AML-193 (cell line): ENCODE measurements at places on chromosomes 6 and 20.
A peak's percentile ranks its signal among the peaks of the same experiment; 100 is the strongest.

- no peak for DNase-seq
Observed at GRCh38 chr6:19692506-19693298, 144.5 kb upstream of the ID4 start.

DNA sequence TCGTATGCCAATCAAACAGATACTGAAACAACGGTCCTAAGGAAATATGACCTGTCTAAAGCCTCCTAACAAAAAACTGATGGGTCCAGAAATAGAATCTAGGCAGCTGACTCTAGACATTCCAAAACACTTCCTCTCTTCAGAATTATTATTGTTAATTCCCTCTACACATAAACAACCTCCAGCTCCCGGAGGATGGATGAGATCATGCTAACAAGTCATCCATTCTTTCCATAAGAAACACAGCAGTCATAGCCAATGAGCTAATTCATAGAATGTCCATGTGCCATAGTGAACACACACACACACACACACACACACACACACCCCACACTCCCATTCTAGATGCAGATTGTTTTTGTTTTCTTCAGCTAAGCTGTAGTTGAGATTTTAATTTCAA, 44.3 kb downstream of the HDGFL1 start:
- DNase-seq: no peak

DNA sequence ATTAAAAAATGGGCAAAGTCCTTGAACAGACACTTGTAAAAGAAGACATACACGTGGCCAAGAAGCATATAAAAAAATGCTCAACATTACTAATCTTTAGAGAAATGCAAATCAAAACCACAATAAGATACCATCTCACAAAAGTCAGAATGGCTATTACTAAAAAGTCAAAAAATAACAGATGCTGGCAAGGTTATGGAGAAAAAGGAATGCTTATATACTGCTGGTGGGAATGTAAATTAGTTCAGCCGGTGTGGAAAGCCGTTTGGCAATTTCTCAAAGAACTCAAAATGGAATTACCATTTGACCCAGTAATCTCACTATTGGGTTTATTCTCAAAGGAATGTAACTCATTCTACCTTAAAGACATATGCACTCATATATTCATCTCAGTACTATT, 166.6 kb downstream of the KHDC1L start:
- DNase-seq: no peak

- peak; percentile 66 for DNase-seq
Observed at GRCh38 chr6:135451617-135452190, 45.8 kb downstream of the AHI1 start.

DNA sequence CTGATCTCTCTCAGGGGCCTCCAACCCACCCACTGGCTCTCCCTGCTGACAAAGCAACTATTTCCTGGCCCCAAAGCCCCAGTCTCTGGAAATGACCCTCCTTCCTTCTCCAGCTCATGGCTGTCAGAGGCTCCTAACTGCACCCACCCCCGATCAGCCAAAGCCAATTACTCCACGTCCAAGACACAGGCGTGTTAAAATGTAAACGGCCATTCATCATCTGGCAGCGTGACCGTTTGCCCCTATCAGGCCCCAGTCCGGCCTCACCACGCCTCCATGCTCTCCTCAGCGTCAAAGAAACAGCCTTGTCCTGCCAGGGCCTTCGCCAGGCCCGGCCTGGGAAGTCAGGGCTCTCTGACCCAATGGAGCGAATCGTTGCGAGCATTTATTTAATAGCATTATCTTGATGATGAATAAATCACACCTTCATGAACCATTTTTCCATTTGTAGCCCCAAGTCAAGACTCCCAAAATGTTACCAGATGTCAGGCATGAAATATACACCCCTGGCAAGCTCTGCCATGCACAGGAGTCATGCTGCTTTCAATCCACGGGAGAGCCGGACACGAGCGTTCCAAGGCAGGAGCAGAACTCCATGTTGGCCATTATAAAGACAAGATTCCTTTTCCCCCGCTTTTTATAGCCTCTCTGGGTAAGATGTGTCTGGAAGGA, 17.7 kb downstream of the RIPOR3 start:
- no peak for DNase-seq

- no peak for DNase-seq
Observed at GRCh38 chr20:57851025-57851682, 141.3 kb upstream of the PMEPA1 start.

DNA sequence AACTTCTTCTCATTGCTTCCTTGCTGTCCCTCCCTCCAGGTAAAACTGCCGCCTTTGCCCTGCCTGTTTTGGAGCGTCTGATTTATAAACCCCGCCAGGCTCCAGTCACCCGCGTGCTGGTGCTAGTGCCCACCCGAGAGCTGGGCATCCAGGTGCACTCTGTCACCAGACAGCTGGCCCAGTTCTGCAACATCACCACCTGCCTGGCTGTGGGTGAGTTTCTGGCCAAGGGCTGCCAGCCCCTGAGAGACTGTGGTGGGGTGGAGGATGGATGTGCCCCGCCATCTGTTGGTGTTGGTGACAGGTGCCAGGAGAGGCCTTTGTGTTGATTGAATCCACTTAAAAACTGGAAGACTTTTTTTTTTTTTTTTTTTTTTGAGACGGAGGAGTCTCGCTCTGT, 9.5 kb downstream of the DDX27 start:
- DNase-seq: no peak

- DNase-seq: no peak
Observed at GRCh38 chr20:48740712-48741111, 87.1 kb downstream of the PREX1 start.

DNA sequence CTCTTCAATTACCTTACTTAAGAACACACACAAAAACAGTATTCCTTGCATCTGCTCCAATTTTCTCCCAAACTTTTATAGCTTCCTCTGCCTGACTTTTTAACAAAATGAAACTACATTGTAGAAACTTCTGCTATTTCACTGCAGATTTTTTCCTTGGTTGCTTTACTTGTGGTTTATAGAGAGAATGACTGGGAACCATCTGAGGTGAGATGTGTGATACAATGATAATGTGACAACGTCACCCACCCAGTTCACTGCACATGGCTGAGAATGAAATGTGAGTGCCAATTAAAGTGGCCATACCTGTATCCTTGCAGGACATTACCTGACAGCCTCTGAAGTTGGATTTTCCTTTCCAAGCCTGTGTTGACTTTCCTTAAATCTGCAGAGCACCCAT, 258.4 kb downstream of the CD83 start:
- peak; percentile 71 for DNase-seq

DNA sequence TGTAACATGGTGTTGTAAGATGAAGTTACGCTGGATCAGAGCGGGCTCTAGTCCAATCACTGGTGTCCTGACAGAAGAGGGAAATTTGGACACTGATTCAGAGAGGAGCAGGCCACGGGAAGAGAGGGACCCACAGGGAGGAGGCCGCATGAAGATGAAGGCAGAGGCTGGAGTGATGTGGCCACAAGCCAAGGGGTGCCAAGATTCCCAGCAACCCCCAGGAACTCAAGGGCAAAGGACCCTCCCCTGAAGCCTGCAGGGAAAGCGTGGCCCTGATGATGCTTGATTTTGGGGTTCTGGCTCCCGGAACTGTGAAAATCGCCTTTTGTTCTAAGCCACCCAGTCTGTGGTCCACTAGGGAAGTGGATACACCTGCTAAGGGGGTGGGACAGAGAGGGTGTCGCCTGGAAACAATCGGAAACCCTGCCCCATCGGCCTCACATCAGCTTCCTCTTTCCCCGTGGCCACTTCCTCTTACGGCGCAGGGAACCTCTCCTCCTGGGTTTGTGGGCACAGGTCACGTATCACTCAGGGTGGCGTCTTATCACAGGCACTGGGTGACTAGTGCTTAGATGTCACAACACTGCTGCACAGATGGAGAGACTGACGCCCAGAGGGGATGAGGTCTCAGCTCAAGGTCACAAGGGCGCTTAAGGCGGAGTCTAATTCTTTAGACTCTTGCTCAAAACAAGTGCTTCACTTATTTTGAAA, 58.0 kb downstream of the SULF2 start:
- peak; percentile 99 for DNase-seq

DNA sequence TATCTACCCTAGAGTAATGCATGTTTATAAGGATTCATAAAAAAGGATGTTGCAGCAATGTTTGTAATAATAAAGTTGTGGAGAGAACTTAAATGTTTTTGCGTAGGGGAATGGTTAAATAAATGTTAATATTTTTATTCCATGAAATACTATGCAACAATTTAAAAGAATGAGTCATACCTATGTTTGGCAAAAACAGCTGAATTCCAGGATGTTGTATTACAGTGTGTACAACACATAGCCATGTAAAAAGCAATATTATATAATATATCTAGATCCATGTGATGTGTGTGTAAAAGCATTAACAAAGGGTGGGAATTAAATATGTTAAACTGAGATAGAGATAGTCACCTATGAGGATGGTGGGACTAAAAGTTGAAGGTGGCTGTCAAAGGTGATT, 21.1 kb upstream of the PKIB start:
- no peak for DNase-seq
